ENCODE measurements at places on chromosomes 7 and 10. TPM values are rescaled to one million over a fixed set of nuclear protein-coding genes. Genes with fewer than 3 reads are reported as not detected.
A peak's percentile ranks its signal among the peaks of the same experiment; 100 is the strongest.

DNA sequence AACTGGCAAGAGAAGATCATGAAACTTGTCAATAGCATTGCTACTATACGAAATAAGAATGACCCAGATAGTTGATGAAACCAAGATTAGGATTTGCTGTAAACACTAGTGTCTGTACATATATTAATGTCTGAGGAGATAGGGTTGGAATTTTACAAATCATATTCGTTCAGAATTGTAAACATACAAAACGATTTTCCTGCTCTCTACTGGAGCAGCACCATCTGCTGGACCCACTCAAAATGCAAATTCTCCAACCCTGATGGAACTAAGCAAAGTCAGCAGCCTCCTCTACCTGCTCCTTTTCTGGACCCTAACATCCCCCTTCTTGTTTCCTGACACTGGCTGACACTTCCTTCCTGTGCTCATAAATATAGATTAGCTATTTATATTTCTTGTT lies 29.4 kb upstream of the SGMS1 start:
- no peak for DNase-seq

Gene PRTFDC1
- 2.7 TPM for total RNA-seq

- no peak for DNase-seq
Measured at GRCh38 chr7:148481147-148481526, 109.4 kb upstream of the C7orf33 start.

DNA sequence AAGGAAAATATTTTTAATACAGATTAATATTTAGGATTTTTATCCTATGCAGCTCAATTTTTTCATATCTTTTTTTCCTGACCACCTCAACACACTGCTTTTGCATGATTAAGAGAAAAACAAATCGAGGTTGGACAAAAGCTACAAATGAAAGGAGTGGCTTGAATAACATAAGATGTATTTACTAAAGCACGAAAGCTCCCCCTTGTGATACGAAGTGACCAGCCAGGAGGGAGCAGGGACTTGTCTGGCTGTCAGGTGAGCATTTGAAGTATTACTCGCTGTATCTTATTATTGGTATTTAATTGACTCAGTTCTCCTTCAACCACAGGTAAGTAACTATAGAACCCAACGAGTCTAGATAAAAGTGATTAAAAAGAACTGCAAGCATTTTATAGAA lies 265.2 kb upstream of the PHF14 start:
- DNase-seq = no peak

DNA sequence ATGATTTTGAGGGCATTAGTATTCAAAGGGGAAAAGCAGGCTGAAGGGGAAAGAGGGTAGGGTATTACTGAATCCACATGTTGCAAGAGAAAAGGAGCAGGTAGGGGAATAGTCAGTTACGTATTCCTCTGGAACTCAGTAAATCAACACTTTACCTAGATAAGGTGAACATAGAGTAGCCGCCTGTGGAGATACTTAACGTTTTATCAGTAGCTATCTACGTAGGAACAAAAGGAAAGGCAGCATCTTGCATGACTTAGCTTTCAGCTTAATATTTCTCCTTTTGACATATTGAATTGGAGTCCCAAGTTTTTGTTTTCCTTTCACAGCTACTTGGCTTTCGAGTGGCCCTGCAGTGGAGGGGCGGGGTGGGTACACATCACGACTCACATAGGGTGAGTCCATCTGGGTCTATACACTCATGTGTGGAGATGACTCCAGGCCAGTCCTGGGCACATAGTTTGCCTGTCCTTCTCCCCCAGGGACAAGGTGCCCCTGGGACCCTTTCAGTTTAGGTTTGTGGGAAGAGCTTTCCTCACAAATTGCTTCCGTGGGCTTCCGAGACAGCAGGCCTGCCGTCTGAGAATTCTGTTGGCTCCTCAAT lies 48.1 kb downstream of the CCNY start:
- no peak for DNase-seq

- no peak for DNase-seq
Measured at GRCh38 chr10:36465604-36466379, 659.6 kb upstream of the ANKRD30A start.

Gene MOGAT3
- total RNA-seq = not detected

Gene IDI2
- total RNA-seq = not detected

GRCh38 chr10:111756217-111757061 lies 427.1 kb downstream of the GPAM start:
- DNase-seq = no peak

Gene ADRB1
- total RNA-seq = 14.1 TPM

Gene VWC2
- not detected for total RNA-seq

Gene RBAK
- 9.8 TPM for total RNA-seq

- DNase-seq = no peak
Measured at GRCh38 chr10:34627741-34628140, 187.4 kb downstream of the PARD3 start.

Gene ANKRD2
- total RNA-seq = not detected

DNA sequence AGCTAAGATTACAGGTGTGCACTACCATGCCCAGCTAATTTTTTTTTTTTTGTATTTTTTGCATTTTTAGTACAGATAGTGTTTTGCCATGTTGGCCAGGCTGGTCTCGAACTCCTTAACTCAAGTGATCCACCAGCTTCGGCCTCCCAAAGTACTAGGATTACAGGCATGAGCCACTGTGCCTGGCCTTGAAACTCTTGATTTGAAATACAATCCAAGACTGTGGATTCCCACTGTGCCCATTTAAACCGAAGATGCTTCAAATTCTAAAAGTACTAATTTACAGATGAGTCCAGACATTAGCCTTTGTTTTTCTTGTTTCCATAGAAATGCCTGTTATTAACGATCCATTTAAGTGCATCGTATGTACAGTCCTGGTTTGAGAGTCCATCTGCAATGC lies 130.9 kb downstream of the CACNA2D1 start:
- DNase-seq = no peak

Gene PRDX3
- total RNA-seq = 141 TPM

Gene OR2A12
- total RNA-seq = not detected

Gene CCZ1B
- 53.0 TPM for total RNA-seq

- peak; percentile 79 for DNase-seq
Measured at GRCh38 chr7:158446706-158447105, 140.9 kb downstream of the PTPRN2 start.

DNA sequence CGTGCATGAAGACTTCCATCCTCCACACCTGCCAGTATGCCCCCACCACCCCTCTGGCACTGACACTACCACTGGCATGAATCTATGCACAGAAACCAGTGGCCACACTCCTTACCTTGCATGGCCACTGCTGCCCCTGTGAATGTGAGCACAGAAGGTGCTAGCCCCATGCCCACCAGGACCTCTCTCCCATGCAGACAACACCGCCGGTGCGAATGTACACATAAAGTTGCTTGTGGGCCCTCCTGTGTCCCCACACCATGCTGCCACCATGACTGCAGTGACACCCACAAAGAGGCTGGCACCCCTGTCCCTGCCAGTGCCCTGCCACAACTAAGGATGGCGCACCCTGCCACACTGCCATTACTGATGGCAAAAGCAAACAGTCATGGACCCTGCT lies 289.5 kb upstream of the KCND2 start:
- DNase-seq = no peak

GRCh38 chr7:36763132-36763816 lies 39.0 kb upstream of the AOAH start:
- no peak for DNase-seq

DNA sequence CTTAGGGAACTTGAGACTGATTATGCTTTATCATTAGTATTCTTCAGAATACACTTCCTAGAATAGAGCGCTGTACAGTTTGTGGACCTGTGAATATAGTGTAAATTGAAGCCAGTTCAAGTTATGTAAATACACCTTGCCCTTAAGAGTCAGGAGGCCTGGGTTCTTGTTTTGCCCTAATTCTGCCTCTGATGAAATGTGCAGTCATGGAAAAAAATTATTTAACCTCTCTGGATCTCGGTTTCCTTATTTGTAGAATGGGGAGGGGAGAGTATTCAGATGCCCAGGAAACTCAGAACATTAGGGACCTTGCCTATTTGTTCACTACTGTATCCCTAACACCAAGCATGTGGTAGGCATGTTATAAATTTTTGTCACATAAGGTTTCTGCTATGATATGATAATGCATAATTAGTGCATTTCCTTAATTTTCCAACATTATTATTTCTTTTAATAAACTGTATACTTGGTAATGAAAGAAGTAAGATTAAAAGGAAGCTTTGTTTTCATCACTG lies 1.3 kb downstream of the EXOC6 start:
- no peak for DNase-seq

- DNase-seq = no peak
Measured at GRCh38 chr7:141598408-141598807, 47.2 kb downstream of the AGK start.

DNA sequence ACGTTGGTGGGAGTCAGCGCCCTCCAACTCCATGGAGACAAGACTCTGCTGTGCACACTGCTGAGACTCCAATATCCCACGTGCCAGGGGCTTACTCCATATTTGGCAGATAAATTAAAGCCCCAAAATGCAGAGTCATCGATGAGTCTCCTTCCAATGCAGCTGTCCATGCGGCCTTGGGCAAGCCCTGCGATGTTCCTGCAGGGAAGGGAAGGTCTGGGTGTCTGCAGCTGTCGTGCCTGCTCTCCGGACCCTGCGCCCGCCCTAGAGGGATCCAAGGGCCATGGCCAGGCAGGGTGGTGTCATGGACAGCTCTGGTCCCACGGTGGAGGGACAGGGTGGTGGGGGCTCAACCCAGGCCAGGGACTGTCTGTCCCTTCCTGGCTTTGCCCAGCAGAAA lies 185.2 kb downstream of the PTPRN2 start:
- no peak for DNase-seq

DNA sequence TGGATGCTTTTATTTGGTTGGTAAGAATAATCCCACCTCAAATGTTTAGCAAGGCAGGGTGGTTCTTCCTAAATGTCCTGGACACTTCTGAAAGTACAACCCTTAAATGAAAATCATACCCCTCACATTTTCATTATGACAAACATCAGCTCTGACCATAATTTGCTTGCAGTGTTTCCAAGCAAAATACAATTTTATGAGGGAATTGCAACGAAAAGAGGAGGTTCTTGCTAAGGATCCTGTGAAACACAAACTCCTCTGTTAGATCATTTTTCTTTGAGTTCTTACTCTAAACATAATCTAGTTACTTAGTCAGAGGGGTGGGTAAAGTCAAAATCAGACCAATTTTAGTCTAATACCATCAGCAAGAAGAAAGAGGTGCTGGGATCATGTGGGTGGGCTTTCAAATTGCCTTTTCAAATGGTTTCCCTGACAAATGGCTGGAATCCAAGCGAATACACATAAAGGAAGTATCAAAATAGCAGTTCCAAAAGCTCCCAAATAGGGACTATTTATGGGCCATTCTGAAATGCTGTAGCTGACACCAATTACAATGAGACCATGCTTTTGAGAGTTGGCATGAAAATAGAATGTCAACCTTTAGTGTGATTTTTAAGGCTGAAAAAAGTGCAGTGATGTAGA lies 164.9 kb upstream of the INHBA start:
- DNase-seq = no peak

GRCh38 chr10:89535171-89536012 lies at the start of gene SLC16A12:
Gene SLC16A12, minus strand, starts transcription at chr10:89535594. Its CDS starts 73,016 bp downstream, at chr10:89462578.
- no peak for DNase-seq

DNA sequence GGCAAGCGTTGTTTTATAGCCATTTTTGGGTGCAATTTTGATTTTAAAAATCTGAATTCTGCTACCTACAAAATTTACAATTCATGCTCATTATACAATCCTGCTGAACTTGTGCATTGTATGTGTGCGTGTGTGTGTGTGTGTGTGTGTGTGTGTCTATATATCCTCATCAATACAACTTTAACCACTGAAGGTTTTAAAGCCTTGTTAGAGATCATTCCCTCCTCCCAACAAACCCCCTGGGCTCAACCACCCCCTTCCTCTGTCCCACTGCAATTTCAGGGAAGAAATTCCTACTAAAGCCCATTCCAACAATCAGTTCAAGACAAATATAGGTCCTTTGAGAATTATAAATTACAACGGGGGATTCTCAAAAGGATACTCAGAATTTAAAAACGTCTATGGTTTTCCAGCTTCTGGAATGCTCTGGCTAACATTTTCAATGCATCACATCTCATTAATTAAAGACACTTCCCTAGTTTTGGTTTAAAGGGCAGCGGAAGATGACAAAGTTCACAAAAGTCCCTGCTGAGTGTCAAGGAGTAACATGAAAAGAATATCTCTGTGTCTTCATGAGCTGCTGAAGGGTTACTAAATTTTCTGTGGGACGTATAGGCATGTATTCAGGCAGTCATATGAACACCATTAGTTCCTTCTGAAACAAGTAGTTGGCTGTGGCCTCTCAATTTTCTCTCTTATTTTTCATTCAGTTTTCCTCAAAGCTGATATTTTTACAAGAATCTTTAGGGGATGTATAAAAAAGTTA lies 889 bp upstream of the SEMA3A start:
- no peak for DNase-seq

DNA sequence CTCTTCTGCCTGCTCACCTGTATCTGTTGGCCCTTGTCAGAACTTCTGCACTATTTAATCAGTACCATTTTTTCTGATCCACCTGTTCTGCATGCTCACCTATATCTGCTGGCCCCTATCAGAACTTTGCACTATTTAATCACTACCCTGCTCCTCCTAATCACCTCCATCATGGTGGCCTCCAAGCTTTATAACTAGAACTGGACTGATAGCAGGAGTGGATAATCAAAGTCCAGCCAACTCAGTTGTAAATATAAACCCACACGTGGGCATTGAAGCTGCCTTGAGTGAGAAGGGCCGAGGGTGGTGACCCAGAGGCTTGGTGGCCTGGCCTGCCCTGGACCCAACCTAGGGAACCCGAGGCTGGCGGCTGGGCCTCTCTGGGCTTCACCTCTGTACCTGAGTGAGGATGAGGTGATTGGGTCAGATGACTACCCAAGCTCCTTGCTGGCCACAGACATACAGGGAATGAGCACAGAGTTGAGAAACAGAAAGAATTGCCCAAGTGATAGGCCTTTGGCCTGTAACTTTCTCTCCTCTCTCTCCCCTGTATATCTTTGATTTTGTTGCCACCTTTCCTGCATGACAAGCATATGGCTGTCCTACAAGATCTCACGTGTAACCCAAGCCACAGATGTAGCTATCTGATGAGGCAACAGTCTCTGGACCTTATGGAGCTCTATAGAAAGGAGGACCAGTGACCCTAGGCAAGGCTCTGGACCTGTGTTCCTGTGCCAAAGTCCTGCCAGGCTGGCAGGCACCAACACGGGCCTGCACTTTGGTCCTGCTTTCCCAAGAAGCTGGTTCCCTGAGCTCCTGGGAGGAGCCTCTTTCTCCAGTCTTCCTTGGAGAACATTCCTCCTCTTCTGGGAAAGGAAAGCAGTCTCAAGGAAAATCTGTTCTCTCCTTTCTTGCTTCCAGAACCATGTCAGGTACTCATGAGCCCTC lies 23.4 kb upstream of the FAM3C start:
- DNase-seq = no peak

- DNase-seq = no peak
Measured at GRCh38 chr7:112654322-112655216, 135.6 kb downstream of the TMEM168 start.
